ENCODE measurements at places on chromosomes 2 and 18.

DNA sequence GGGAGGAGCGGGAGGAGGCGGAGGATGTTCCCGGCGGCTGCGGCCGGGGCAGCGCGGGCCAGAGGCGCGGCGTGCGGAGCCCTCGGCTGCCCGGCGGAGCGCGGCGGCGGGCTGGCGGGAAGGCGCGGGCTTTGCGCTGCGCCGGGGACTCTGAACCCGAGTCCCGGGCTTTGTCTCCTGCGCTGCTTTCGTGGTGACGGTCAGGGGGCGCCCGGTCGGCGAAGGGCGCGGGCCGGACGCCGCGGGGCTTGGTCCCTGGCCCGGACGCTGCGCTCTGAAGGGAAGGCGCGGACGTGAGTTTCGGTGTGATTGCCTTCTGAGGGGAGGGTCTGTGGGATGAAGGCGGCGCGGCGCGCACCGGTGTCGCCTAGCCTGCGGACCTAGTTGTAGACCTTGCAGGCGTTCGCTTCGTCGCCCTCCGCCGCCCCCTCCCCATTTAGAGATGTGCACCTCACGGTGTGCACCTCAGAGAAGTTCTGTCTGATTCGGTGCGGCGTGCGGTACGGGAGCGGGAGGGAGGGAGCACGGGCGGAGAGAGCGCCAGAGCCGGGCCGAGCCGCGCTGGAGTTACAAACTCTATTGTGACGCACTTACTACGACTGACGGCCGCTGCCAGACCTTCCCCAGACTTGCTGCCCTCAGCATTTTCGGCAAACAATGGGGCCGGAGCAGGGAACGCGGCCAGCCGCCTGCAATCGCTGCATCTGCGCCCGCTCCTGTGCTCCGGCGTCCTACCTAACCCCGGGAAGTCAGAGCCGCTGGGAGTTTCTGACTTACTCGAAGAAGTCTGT lies 2.1 kb downstream of the BCL2L11 start:
- no peak for DNase-seq

DNA sequence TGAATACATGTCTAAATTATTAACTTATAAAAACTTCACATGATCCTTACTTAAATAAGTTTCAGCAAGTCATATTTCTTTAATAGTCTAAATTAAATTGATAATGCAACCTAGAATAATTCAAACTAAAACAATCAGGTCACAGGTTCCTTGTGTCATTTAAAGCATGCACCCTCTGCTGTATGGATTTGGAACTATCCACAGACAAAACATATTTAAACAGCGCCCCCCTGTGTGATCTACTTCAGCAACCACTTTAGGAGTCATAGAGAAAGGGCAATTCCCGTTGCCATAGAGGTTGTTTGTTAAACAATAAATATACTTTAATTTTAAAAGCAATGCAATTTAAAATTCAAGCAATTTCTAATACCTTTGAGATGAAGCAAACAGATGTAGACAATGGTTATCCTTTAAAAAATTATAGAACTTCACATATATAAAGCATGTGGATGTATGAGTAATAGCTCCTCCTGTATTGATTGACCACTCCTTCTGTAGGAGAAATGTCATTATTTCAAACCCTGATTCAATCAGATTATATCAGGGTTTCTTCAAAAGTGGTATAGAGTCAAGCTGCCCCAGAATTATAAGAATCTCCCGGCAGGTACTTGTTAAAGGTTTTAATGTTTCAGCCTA lies 21.2 kb downstream of the GRB14 start:
- DNase-seq, result no peak

GRCh38 chr2:119366161-119366648 lies 429 bp downstream of the C2orf76 start:
- no peak for DNase-seq

DNA sequence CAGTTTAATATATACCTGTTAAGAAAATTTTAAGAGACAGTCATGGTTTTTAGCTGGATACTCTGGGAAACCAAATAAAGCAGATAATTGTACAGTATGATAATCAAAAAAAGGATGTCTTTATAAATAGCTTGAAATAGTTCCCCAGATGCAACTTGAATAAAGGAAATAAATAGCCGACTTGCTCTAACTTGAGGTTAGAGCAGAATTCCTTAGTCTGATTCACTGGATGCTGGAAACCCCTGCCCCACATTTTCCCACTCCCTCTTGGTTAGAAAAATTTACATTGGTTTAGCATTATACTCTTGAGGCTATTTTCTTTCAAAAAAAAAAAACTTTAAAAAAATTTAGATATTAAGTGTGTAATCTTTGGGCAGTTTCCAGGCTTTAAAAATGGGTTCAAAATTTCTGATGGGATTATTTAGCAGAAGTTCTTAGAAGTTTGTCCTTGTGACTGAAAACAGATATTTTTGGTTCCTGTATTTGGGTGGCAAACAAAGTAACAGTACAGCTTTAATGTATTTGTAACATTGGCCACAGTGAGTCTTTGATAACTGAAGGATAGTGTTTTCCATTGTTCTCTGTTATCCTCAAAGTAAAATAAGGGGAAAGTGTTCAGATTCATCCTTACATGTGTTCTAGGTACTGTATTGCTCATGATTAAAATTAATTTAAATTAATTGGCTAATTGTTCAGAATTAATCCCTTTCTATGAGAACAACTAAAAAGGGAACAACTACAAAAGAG lies 39.6 kb downstream of the ITGAV start:
- DNase-seq, result no peak

- no peak for DNase-seq
Measured at GRCh38 chr2:169001116-169001815, 29.9 kb downstream of the ABCB11 start.

GRCh38 chr2:70546376-70546775 lies 7.2 kb downstream of the TGFA start:
- DNase-seq, result no peak

- DNase-seq, result no peak
Measured at GRCh38 chr2:9631878-9632700, 1.3 kb upstream of the YWHAQ start.

DNA sequence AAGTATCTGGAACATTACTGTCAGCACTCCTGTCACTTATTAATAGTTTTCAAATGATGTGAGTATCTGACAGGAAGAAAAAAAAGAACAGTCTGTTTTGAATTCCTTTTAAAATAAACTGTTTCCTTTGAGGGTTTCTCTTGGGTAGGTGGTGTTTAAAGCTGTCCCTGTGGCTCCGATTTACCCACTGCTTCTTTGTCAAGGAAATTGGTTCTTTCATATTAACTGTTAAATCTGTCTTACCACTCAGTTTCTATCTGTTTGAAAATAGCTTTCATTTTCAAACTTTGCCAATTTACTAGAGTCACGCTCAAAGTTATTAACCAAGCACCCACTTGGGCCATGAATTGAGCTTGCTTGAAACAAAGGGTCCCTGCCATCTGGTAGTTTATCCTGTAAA lies 614.6 kb upstream of the NXPH2 start:
- DNase-seq, result no peak

DNA sequence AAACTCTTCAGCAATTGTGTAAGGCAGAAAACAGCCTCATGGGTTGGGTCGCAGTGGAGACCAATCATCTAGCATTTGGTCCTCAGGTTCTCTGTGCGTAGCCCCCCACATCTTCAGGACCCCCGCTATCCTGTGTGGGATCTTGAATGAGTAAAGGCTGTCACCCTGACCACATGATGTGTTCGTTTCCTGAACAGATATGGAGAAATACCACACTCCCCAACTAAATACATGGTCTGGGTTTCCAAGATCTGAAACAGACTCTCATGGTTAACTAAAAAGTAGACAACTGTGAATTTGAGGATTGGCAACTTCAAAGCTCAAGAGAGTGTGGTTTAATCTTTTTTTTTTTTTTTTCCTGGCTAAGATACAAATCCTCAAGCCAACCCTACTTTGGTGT lies 23.2 kb downstream of the DOCK10 start:
- no peak for DNase-seq

DNA sequence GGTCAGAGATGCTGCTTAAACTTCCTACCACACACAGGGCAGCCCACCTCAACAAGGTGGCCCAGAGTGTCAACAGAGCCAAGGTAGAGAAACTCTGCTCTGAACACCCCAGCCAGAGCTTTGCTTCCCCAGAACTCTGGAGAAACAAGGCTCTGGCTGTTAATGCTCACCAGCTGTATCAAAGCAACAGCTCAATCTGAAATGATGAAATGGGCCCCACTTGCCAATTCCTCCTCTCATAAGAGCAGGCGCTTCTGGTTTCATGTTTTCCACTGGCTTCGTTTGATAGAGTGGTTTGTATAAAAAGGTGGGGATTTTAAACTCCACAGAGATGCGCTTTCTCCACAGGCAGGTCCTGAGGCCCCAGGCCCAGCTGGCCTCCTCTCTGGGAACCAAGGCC lies 60.9 kb upstream of the TFCP2L1 start:
- DNase-seq, result no peak

GRCh38 chr18:8750954-8751415 lies 45.6 kb downstream of the MTCL1 start:
- DNase-seq, result no peak

DNA sequence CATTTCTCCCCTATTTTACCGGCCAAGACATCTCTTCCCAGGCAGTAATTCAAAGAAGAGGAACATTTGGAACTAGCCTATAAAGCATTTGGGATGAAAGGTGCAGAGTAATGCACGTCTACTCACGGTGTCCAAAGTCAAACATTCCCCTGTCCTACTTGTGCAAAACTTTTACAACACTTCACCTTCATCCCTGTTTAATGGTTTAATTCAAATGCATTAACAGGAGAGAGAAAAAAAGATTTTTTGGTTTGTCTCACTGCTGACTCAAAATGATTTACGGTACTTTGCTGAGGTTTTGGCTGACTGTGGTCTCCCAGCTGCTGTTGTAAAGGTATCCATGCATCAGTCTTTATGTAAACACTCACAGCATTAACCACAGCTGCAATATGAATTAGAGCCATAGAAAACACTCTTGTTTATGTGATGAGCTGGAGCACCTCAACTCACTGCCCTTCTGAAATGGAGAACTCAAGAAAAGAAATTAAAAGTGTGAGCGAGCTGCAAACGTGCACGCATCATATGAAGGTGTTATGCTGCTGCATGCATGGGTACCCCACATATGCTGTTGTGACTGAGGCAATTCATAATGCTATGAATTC lies 220.5 kb downstream of the PIEZO2 start:
- DNase-seq, result no peak

DNA sequence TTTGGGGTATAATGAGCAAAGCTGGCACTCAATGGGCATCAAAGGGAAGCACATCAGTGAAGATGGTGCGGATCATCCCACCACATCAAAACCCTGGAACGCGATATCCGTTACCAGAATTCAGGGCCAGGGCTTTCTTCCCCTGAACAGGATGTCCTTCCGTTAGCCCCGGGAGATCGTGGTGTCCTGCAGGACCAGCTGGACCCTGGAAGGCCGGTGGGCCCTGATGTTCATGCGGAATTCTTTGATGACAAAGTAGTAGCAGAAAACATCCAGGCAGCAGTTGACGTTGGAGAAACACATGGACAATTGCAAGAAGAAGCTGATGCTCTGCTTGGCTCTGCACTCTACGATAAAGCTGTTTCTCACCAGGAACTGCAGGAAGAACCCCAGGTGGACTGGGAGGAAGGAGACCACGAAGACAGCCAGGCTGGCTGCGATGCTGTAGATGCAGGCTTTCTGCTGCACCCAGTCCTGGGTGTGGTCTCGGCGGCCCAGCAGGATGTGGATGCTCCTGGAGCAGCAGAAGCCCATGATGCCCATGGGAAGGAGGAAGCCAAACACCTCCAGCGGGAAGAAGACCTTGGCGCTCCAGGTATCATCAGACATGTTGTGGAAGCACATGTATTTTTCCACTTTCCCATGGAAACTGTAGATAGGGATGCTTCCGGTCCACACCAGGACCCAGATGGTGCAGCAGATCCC lies 15.0 kb downstream of the GPR55 start:
- no peak for DNase-seq

DNA sequence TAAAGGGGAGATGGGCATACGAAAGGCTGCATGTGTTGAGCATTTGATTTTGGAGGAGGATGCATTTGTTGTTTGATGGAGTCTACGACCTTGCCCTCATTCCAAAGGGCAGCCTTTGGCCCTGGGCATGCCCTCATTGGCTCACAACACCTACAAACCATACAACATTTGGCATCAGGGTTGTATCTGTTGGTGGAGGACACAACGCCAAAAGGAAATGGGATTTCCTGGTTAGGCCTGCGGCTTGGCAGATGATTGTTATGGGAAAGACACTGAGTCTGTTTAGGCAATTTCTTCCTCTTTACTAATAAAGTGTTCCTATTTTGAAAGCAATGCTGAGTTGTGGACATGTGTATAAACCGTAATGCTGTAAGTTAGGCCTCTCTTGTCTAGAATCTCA lies 246.9 kb downstream of the LDLRAD4 start:
- no peak for DNase-seq

GRCh38 chr2:225052703-225053102 lies 10.4 kb upstream of the DOCK10 start:
- no peak for DNase-seq

DNA sequence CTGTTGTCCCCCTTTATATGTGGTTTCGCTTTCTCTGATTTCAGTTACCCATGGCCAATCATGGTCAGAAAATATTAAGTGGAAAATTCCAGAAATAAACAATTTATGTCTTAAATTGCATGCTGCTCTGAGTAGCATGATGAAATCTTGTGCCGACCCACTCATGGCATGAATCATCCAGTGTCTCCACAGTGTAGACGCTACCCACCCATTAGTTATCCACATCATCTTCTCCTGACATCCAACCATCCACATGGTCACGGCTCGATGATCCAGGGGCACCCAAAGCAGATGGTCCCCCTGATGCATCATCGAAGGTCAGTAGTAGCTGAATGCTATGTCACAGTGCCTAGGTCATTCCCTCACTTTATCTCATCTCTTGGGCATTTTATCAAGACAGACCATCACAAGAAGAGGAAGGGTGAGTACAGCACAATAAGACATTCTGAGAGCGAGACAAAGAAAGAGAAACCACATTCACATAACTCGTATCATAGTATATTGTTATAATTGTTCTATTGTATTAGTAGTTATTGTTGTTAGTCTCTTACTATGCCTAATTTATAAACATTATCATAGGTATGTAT lies 44.1 kb upstream of the ACKR3 start:
- DNase-seq, result no peak

- DNase-seq, result no peak
Measured at GRCh38 chr18:44941516-44941915, 260.8 kb downstream of the SETBP1 start.

DNA sequence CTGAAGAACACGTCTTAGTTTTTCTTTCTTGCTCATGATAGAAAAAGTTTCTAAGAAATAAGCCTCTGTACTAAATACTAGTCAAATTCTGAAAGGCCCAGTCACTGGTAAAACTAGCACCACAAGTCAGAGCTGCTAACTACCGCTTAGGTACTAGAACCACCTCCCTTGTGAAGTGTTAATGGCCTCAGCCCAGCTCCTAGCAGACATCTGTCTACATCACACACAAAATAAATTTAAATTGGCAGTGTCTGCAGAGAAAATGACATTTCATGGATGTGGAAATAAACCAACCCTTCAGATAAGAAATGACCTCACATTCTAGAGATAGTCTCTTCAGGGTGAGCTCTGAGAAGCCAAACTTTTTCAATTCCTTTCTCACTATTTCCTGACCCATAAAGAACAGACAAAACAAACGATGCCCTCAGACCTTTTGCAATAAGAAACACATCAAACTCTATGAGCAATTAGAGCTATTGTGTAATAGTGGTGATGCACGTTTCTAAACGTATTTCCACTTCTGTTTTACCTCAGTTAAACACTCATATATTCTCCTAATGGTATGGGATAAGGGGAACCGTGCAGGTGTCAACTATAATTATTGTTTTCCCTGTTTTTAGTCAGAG lies 70.3 kb upstream of the DSG1 start:
- DNase-seq, result no peak
